NCI-H526 treated with DMSO at 0.1 percent for 48 hours (cell line): ENCODE measurements at places on chromosomes 5 and 9.
A peak's percentile ranks its signal among the peaks of the same experiment; 100 is the strongest.

- no peak for DNase-seq
These were observed 1.8 kb upstream of the JAKMIP2 start for GRCh38 chr5:147784146-147784987.

DNA sequence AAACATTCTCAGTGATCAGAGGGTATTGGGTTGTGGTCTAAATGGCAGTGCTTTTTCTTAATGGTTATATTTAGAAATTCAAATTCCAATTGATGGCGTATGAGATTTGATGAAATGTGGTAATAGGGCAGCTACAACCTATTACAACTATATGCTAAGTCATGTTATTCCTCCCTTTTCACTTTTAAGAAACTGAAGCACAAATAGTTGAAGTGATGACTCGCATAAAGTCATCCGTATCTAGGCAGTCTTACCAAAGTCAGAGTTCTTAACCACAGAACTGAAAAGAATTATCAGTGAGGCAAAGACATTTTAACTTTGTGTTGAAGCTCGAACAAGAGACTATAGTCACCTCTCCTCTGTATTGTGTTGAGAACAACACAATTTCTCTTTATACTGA, 28.2 kb downstream of the C9orf152 start:
- no peak for DNase-seq

GRCh38 chr5:100502684-100503083, 32.5 kb upstream of the FAM174A start:
- DNase-seq, result no peak

GRCh38 chr5:148491793-148492184, 108.0 kb downstream of the FBXO38 start:
- DNase-seq, result no peak

DNA sequence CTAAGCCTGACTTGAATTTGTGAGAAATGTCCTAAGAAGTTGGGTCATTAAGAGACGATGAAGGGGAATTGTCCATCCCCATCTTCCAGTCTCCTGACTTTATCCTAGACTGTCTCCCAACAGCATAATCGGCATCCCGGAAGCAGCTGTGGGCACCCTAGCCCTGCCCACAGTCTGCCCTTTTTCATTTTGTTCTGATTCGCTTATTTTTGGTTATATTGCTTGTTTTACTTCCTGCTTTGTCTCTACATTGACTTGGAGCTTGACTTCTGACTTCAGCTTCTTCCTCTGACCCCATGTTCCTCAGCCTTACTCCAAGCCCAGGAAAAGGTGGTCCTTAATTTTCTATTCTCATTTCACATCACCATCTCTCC, 41.8 kb downstream of the UGCG start:
- no peak for DNase-seq

GRCh38 chr9:108787690-108788048, 68.1 kb downstream of the ACTL7B start:
- DNase-seq, result peak; percentile 17

- DNase-seq, result no peak
These were observed 53.4 kb upstream of the ALDH1B1 start for GRCh38 chr9:38339087-38339486.

- no peak for DNase-seq
These were observed 69.5 kb downstream of the PRR16 start for GRCh38 chr5:120533581-120533980.

DNA sequence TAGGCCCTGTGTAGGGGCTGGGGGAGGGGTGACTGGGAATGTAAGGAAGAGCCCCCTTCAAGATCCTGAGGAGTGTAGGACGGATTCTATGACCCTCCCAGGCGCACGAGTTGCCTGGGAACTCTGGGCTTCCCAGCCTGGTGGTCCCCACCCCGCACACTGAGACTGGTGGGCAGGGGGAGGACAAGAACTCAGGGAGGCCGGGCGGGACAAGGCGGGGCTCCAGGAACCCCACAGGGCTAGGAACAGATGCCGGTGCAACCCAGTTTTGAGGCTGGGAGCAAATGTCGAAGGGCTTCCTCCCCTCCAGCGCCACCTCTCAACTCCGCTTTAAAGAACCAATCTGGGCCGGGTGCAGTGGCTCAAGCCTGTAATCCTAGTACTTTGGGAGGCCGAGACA, 1.3 kb upstream of the VDAC1 start:
- no peak for DNase-seq
